ENCODE measurements at places on chromosomes 3 and 15.

DNA sequence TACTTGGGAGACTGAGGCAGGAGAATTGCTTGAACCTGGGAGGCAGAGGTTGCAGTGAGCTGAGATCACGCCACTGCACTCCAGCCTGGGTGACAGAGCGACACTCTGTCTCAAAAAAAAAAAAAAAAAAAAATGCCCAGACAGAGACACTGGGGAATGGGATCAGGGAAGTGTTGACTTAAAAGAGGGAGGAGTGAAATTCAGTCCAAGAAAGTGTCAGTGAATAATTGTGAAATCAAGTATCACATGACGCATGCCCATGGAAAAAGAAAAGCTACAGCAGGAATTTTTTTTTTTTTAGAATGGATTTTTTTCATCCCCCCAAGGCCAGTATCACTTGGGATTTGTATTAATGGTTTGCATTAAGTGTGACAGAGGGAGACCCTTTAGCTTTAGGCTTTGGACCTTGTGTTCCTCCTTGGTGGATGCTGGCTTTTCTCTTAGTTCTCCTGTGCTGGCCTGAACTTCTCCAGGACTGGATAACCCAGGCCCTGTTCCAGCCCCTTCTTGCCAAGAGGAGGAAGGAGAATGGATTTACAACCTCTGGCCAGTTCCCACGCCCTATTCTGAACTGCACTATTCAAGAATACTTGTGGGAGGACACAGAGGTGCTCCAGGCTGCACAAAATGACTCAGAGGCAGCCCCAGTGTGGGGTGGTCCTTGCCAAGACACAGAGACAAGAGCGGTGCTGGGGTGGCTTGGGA, 36.7 kb upstream of the ZNF774 start:
- peak; percentile 89 for DNase-seq

- DNase-seq, result no peak
Measured at GRCh38 chr3:123685780-123686179, 100.9 kb upstream of the HACD2 start.

- peak; percentile 17 for DNase-seq
Measured at GRCh38 chr3:145857956-145858355, 303.0 kb downstream of the PLOD2 start.

DNA sequence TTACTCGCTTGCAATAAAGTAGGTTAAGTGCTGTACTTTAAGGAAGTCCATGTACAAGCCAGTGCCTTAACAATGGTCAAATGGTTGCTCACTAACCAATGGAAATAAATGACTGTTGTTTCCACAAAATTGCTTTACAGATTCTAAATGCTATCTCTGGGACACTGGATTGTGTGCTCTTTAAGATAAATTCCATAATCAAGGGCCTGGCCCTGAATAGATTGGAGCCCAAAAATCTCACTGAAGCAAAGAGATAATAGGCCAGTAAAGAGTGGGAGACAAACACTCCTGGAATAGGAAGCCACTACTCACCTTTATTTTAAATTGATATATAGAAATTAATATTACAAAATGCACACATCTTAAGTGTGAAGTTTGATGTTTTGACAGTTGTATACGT, 62.4 kb upstream of the GOLGA6B start:
- DNase-seq, result no peak

GRCh38 chr3:159236321-159236720, 434.5 kb downstream of the MFSD1 start:
- DNase-seq, result peak; percentile 21

DNA sequence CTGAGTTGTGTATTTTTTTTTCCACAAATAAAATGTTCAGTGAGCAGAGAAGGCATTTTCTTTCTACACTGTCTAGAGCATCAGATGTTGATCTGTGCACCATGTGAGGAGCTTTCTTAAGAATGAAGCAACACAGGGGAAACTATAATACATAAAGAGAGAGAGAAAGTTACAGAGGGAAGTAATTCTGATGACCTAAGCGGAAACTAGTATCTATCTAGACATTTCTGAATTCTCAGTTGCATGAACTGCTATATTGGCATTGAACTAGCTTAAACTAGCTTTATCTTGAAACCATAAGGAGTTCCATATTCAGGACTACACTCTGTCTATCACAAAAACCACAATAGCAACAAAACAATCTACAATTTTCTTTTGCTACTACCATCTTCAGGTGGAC, 822.4 kb downstream of the VGLL3 start:
- no peak for DNase-seq

GRCh38 chr3:168284728-168285127, 189.0 kb upstream of the GOLIM4 start:
- DNase-seq, result no peak

DNA sequence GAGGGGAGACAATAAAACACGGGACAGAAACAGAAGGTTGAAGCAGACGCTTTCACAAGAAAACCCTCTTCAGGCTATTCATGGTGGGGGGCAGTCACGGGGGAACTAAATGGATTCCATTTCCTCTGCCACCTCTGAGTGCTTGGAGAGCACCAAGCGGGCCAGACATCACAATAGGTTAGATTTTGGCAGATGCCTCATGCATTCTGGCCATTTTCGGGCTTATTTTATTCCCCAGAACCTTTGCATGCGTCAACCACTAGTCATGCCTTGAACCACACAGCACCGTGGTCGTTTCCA, 82.2 kb downstream of the RORA start:
- DNase-seq, result no peak

- no peak for DNase-seq
Measured at GRCh38 chr3:79249701-79250100, 518.1 kb downstream of the ROBO1 start.

DNA sequence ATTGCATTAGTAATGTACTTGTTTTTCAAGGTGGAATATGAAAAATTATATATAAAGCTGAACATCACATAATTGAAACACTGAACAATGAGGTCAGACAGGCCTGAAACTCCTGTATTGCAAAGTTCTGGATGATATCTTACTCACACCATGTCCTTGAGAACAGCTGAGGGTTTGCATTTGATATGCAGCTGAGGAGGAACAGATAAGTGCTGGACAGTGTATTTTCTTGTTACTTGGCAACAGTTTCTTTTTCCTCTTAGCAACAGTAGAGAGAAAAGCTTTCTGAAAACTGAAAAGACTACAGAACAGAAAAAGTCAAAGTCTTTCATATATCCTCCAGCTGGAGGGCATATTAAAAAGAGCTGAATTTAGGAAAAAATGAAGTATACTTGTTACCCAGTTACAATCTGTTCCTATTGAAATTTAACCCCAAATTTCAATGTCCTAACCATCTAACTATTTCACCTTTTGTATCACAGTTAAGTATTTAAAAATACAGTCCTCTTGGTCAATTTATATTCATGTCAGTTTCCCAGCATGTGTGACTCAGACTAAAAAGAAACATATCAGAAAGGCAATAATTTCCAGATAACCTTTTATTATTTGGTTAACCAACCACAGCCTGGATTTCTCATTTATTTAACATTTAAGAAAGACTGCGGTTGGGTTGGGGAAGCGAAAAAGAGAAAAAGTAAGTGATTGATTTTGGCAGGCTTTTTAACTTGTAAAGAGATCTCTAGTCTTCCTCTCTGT, 733.0 kb upstream of the DPPA4 start:
- no peak for DNase-seq

- DNase-seq, result peak; percentile 35
Measured at GRCh38 chr3:29463304-29463703, 182.4 kb downstream of the RBMS3 start.

GRCh38 chr3:119778811-119779210, 3.1 kb upstream of the NR1I2 start:
- no peak for DNase-seq

- no peak for DNase-seq
Measured at GRCh38 chr3:63832395-63832794, 13.3 kb downstream of the C3orf49 start.

DNA sequence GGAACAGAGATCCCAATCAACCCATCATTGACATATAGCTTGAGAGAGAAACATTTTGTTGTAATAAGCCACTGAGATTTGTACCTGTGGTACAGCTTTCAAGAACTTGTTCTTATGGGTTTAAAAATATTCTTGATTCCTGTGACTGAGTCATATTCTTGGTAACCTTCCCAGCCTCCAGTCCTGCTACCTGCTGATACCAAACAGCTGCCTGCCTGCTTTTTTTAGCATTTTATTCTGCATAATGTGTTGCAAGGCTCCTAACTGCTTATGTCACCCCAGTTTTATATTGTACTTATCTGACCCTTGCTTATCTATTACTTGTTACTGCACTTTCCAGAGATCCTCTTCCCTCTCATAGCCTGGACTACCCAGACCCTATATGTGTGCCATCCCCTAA, 349.3 kb upstream of the SOX2 start:
- DNase-seq, result peak; percentile 40

DNA sequence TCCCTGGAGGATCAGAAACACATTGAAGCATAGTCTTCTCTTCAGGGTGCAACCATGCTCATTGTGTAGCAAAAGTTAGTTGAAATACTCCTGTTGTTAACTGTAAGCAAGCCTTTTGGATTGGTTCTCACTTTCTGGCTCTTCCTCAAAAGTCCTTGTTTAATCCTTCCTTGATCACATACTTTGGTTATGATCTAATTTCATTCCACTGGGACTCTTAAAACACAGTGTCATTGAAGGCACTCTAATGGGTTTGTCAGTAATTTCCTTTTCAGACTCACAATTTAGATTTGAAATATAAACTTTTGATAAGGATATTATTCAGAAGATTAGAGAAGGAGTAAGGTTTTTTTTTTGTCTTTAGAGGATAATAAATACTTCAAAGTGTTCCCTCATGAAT, 451.7 kb upstream of the SGO1 start:
- no peak for DNase-seq

DNA sequence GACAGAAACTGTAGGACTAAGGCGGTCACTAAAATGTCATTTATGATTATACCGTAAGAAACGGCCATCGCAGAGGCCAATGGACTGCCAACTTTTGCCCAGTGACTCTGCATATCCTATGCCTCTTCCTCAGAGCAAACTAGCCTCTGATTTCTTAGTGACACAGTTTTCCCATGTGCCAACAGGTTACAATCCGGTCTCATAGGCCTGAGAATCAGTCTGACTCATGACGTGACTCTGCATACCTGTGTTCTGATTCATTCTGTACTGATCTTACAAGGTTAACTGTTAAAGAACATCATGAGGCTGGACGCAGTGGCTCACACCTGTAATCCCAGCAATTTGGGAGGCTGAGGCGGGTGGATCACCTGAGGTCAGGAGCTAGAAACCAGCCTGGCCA, 17.8 kb downstream of the RUBCN start:
- DNase-seq, result peak; percentile 95

GRCh38 chr3:32759342-32759741, 58.5 kb upstream of the TRIM71 start:
- no peak for DNase-seq

- no peak for DNase-seq
Measured at GRCh38 chr15:28273468-28273867, 48.5 kb downstream of the HERC2 start.

DNA sequence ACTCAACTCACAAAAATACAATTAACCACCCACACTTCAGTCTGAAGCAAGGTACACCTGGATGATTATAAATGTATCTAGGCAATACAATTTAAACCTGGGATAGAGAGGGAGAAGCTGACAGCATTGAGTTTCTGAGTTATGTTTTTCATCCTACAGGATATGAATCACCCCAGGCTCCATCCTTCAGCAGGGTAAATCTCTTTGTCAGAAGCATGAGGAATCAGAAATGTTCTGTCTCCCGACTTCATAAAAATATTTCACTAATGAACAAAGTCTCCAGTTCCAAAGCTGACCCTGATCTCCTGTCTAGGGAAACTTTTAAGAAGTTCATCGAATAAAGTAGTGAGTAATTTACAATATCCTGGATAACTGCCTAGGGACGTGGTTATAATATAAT, 25.5 kb upstream of the FRMD4B start:
- peak; percentile 61 for DNase-seq

- DNase-seq, result no peak
Measured at GRCh38 chr15:32107477-32108080, 77.3 kb downstream of the CHRNA7 start.

- no peak for DNase-seq
Measured at GRCh38 chr15:36332301-36332700, 247.1 kb upstream of the CDIN1 start.

- DNase-seq, result no peak
Measured at GRCh38 chr3:114418107-114418506, 124.3 kb downstream of the TIGIT start.

GRCh38 chr3:125512135-125512920, 7.7 kb downstream of the SNX4 start:
- peak; percentile 58 for DNase-seq

DNA sequence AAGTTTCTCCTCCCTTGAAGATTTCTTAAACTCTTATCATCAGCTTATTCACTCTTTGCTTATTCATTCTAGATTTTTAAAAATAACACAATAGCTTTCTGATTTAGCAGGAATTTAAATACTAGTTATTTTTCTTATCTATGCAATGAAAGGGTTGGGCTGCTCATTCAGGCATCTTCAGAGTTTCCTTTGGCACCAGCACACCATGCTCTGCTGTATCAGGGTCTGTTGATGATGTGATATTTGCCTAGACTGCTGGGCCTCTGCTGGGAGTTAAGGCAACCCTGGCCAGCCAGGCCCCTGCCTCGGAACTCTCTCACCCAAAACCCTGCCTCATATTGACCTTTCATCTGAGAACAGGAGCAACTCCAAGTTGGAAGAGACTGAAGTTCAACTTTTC, 35.0 kb downstream of the DRD3 start:
- DNase-seq, result no peak

GRCh38 chr3:139838269-139838957, 96.6 kb upstream of the CLSTN2 start:
- DNase-seq, result no peak

GRCh38 chr3:9251055-9251786, 1.8 kb upstream of the SRGAP3 start:
- DNase-seq, result peak; percentile 39

- DNase-seq, result no peak
Measured at GRCh38 chr15:72724028-72724427, 38.0 kb downstream of the BBS4 start.

DNA sequence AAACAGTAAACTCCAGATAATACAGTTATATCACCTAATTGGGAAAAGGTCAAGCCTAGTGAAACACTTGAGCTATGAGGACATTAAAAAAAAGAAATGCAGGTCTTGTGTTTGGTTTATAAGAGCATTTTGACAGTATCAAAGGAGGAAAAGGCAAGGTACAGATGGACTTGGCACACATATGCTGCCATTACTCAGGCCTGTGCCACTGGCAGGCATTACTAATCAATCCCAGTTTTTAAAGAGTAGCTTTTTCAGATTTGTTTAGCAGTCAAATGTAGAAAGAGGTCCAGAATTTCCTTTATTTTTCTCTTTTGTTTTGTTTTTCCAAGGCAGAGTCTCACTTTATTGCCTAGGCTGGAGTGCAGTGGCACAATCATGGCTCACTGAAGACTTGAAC, 38.9 kb downstream of the MDFIC2 start:
- peak; percentile 8 for DNase-seq

DNA sequence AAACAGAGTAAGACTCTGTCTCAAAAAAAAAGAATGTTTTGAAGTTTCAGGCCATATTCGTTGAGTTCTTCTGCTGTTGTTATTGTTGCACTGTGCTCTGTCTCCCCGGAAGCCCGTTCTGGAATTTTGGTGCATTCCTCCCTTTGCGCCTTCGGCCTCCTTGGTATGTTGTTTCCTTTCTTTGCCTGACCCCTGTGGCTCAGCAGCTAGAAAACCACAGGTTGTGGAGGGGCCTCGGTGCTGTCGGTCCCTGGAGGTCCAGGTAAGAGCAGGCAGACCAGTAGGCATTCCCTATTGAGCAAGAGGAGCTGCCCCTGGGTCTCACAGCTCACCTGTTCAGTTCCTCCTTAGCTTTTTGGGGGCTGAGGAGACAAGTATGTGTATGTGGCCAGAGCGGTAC, 51.0 kb upstream of the DLG1 start:
- DNase-seq, result no peak

GRCh38 chr3:194988495-194989165, 282.3 kb downstream of the XXYLT1 start:
- DNase-seq, result no peak
